Stimulated activated CD8-positive, alpha-beta memory T cell treated with anti-CD3 and anti-CD28 coated beads, Interleukin-15, amount 100 ng/mL, for 4 hours (primary cell): ENCODE measurements at places on chromosomes 11 and 22.

DNA sequence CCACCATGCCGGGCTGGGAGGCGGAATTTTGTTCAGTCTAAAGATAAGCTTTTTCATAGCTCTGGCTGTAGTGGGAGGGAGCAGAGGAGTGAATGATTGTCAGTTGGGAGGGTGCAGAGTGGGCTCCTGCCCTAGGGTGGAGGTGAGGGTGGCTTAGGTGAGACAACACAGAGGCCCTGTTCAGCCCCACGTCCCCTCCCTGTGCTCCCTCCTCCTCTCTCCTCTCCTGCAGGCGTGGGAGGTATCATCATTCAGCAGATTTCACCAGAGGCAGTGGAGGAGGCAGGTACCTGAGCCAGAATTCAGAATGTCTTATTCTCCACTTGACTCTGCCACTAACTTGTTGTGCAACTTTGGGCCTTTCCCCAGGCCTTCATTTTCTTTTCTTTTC lies 1.7 kb upstream of the THRSP start:
- no peak for DNase-seq

DNA sequence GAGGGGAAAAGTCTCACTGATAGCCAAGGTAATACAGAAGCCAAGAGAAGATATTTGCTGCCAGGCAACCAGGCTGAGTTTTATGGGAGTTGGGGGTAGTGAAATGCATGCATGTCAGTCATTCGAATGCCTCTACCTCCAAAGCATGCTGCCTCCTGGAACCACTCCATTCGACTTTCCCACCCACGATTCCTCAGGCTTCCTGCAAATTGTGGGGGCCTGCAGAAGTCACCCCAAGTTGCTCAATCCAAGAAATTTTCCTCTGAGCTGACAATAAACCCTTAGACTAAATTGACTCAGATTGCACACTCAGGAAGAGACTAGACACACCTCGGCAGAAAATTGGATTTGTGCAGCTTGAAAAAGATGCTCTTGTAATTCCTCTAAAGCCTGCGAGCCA lies 73.6 kb upstream of the GRK3 start:
- no peak for DNase-seq

DNA sequence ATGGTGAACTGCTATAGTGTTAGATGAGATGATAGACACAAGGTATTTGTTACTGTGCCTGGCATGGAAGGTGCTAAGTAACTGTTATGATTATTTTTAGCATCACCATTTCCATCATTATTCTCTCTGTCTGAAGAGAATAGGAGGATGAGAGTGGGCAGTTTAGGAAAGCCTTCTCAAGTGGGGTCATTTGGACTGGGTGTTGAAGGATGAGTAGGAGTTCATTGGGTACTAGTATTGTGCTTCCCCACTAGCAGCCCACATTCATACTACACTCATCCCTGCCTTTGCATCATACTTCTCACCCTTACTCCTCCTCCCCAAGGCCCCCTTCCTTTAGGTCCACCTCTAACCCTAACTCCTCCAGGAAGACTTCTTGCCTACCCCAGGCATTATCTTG lies 20.6 kb downstream of the MYEOV start:
- DNase-seq: no peak

- no peak for DNase-seq
Measured at GRCh38 chr11:110912437-110912836, 200.2 kb upstream of the ARHGAP20 start.

- no peak for DNase-seq
Measured at GRCh38 chr11:9090488-9091043, 833 bp downstream of the SCUBE2 start.
